ENCODE measurements at places on chromosomes 12 and 14. TPM values are rescaled to one million over a fixed set of nuclear protein-coding genes. Genes with fewer than 3 reads are reported as not detected.

GARIN6 gene
- not detected for total RNA-seq

DNA sequence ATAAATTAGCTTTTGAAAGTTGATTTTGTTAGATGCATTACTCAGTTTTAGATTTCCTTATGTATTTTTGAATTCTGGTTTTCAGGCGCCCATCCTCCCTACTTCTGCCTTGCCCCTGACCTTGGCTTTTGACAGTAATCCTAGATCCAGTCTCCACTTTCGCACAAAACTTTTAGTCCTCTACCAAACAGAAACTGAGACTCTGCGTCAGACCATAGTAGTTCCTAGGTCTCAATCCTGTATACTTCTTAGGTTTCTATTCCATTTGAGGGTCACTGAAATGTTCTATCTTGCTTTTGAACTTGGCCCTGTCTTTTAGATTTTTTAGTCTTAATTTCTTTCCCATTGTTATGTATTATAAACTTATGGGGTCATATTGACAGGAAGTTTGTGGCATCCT lies 307.9 kb upstream of the GARIN6 start:
- H3K36me3 ChIP-seq = no peaks in the 10 kb centered on the region
- no peak for DNase-seq

DNA sequence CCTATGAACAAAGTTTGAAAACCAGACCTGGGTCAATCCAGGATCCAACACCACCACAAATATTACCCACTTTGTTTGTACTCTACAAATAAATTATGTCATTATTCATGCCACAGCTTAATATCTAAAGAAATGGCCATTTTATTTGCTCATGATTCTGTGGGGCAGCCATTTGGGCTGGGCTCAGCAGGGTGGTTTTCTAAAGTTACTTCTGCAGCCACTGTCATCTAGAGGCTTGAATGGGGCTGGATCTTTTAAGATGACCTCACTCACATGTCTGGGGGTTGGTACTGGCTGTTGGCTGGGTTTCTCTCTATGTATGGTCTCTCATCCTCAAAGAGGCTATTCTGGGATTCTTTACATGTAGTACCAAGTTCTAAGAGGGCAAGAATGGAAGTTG lies 96.2 kb downstream of the VCPKMT start:
- H3K36me3 ChIP-seq = no peaks in the 10 kb centered on the region
- H3K4me3 ChIP-seq = no peak overlapping the region
- H3K27me3 ChIP-seq = no peaks in the 10 kb centered on the region
- H3K27ac ChIP-seq = no peak overlapping the region

GRCh38 chr12:1246637-1247036 lies 255.6 kb downstream of the ERC1 start:
- no peaks in the 10 kb centered on the region for H3K27me3 ChIP-seq
- H3K36me3 ChIP-seq = no peaks in the 10 kb centered on the region
- H3K4me1 ChIP-seq = no peaks in the 10 kb centered on the region
- no peak for DNase-seq
- H3K27ac ChIP-seq = no peak overlapping the region

PLBD1 gene
- 5.4 TPM for total RNA-seq

DNA sequence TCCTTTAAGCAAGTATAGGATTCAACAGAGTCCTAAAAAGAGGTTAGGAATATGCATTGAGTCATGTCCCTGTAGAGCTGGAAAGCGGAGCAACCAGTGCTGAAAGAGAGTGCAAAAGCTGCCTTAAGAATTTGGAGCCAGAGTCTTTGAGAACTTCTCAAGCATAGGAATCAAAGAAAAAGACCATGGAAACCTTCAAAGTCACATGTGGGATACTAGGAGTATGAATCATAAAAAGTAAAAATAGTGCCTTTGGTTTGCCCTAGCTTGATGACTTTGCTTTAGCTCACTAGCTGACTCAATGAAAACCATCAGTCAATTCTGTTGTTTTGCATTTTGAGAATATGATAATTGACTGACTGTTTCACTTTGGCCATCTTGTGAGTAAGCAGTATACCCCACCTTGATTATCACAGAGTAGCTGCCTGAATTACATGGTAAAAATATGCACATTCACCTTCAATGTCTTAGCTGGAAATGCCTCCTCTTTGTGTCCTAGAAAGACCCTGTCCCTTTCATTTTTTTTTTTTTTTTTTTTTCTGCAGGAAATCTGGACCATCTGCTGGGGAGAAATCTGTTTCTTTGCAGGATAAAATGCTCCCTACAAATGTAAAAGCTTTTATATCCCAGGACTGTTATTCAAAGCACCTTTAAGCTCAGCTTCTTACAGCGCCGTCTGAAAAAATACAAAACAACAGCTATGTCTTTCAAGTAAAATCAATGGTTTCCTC lies 248.6 kb upstream of the KRR1 start:
- peaks cover 6% of the 10 kb centered on the region for H3K4me1 ChIP-seq
- H3K27ac ChIP-seq = peak overlapping the region; percentile 62
- no peaks in the 10 kb centered on the region for H3K36me3 ChIP-seq
- no peaks in the 10 kb centered on the region for H3K27me3 ChIP-seq

Measured in fibroblast of lung (primary cell).